Ureter (tissue), 1 donor: ENCODE measurements at places on chromosomes 1 and 21. TPM values are rescaled to one million over a fixed set of nuclear protein-coding genes. Genes with fewer than 3 reads are reported as not detected.

Gene PM20D1
- total RNA-seq = 23.7 TPM

- no peak for DNase-seq
Observed at GRCh38 chr1:235077571-235078479, 50.8 kb downstream of the TOMM20 start.

DNA sequence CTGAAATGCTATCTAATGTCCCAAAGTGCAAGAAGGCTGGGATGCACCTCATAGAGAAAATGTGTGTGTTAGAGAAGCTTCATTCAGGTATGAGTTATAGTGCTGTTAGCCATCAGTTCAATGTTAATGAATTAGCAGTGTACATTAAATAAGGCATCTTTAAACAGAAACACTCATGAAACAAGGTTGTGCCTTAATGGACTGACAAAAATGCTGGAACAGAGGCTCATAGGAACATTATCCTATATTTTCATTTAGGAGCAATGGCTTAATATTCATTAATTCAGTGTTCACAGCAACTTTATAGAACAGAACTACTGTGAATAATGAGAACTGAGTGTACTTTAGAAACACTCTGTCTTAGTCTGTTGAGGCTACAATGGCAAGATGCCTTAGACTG, 15.2 kb upstream of the FAM89A start:
- DNase-seq = no peak

Gene TSACC
- total RNA-seq = 2.2 TPM

Gene PPM1J
- 0.94 TPM for total RNA-seq

GRCh38 chr1:87394513-87394912, 65.8 kb downstream of the LMO4 start:
- DNase-seq = no peak
